ENCODE measurements at places on chromosomes 2 and 18.

DNA sequence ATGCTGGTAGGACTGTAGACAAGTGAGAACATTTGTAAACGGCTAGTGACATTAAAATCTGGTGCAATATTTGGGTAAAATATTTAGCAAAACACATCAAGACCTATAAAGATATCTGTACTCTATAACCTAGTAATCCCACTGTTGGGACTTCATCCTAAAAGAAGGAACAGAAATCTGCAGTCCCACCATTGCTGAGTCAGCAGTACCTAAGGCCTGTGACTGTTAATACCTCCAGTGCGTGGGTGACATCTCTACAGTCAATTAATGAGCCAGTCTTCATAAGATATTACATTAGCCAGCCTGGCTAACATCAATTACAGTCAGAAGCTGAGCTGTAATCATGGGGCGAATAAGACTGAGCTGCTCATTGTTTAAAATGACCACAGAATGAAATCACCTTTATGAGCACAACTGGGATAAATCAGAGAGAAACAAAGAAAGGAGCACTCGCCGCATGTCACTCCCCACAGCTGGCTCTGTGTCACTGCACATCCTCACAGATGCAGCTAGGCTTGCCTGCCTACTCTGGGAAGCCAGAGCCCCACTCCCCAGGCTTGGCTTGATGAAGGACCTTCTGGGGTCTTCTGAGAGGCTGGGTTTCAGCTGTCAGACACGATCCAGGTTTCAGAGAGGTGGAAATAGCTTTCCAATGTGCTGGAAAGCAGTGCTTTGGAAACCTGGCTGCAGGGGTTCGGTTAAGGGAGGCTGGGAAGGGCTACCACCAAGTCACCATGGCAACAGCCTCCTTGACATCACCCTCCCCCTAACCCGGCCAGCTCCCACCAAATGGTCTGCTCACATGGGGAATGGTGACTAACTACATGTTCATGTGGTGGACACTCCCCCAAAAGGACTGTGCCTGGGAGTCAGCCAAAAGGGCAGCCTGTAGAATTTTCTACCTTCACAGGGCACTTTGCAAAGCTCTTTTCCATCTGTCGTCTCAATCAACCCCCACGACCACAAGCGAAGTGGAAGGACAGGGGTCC, 145.0 kb downstream of the ZBTB7C start:
- DNase-seq, result no peak

GRCh38 chr18:10477863-10478260, 23.4 kb downstream of the APCDD1 start:
- no peak for DNase-seq

GRCh38 chr2:29640360-29640759, 281.0 kb downstream of the ALK start:
- no peak for DNase-seq

DNA sequence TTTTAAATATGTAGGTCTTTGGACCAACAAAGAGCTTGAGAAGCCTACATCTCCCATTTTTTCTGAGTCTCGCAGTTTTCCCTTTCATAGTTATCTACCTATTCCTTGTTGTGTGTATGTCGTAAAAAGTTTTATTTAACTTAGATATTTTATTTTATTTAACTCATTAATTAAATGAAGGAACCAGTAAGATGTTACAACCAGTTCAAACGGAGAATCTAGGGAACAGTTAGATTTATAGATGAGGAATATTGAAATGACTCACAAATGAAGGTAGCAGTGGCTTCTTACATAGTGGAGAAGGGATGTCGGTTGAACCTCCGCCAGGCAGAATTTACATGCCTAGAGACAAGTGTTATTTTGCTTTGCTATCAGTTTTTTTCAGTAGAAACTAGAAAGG, 48.5 kb upstream of the ZNF638 start:
- no peak for DNase-seq

DNA sequence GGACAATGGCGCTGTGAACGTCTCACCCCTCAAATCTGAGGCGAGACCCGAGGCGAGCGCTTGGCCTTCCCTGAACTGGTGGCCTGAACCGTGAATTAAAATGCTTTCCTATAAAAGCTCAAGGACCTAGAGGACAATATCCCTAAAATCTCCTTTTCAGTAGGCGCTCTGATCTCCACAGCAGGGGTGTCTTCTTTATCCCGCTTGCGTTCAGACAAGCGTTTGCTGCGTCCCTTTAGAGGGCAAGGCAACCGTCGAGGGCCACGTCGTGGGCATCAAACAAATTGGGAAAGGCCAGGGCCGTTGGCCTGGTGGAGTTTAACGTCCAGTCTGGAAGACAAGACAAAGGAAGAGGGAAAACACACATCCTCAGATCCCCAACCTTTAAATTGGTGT, 1.3 kb upstream of the RAX start:
- DNase-seq, result no peak

DNA sequence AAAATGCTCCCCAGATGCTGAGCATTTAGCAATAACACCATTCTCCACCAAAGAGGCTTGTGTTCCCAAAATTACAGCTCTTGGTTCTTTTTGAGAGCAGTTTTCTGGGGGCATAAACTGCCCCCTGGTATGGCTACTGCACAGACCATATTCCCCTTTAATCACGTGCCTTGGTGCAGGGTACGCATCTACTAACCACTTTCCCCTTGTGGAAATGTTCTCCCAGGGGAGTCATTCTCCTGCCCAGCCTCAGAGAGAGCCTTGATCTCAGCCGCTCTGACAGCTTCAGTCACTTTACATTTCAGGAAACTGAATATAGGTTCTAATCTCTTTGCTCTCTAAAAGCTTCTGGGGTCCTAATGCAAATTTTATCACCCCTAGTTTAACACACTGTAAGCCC, 44.7 kb upstream of the EML6 start:
- no peak for DNase-seq

DNA sequence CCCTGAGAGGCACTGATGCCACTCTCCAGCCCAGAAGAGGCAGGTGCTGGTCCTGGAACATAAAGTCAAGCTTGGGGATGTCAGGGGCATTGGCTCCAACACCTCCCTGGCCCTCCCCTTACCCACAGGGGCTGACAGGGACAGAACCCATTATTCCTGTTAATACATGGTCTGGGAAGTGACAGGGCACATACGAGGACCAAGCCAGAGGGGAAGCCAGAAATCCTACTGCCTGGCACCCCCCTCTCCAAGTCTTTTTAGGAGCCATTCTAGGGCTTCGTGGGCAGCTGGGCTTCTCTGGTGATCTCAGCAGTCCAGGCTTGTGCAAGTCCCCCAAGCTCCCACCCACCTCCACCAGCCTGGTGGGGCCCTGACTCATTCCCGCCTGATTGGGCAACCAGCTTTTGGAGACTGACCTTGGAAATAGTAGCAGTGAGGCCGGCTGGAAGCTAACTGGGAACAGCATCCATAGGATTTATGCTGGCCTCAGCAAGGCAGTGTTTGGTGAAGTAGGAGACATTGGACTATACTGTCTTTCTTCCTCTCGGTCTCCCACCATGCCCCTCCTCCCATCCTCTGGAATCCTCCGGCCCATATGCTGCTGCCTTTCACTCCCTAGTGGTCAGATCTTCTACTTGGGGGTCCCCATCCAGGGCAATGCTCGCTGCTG, 86.4 kb upstream of the HK2 start:
- DNase-seq, result no peak

DNA sequence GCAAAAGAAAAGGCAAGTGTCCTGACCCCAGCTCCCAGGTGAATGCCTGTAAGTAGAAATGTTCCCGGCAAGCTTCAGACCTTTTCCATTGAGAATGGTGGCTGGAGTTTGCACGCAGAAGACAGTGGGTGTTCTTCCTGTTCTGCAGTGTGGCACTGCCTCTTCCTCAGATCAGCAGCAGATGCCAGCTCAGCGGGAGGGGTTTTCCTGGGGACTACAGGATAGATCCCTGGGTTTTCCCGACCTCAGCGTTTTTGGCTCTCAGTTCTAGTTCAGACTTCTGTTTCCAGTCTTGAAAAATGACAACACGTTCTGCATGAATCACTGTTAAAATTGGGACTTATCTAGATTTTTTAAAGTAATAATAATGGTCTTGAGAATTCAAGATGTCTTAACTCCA, 39.2 kb downstream of the GRHL1 start:
- no peak for DNase-seq

- DNase-seq, result no peak
Observed at GRCh38 chr2:29952973-29953372, 31.6 kb upstream of the ALK start.

- no peak for DNase-seq
Observed at GRCh38 chr2:196464311-196464710, 175.2 kb upstream of the CCDC150 start.

- DNase-seq, result no peak
Observed at GRCh38 chr2:24586955-24587354, 95.9 kb downstream of the NCOA1 start.

GRCh38 chr2:122885436-122885835, 1130.0 kb downstream of the TSN start:
- no peak for DNase-seq

DNA sequence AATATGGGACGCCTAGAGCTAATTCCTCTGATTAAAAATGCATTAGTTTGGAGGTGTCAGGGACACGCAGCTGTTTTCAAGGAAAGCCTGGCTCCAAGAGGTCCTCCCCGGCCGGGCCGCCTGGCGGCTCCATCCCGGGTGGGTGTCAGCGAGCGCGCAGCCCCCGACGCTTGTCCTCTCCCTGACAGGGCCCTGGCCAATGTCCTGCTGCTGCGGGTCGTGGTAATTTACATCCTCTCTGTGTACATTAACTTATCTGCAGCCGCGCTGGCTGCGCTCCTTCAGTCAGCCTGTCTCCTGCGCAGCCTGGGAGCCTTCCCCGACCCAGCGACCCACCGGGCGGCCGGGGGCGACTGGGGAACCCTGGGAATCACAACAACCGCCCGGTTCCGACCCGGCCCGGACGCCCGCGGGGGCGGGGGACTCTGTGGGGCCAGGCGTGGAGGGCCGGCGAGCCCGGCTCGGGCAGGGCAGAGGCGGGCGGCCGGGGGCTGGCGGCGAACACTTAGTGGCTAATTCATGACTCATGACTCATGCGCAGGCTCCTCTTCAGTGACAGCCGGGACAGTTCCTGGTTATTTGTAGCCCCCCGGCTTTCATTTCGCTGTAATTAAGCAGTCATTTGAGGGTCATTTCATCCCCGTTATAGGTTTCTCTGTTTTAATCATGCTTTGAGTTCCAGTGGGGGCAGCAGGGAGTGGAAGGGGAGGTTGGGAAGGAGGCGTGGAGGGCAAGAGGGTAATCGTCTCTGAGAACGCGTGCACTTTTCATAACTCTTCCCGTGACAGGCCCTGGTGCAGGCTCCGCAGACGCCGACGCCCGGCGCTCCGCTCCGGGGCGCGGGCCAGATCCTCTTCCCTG, 141.9 kb upstream of the CTAGE1 start:
- no peak for DNase-seq

GRCh38 chr2:232697807-232698110, 628 bp downstream of the GIGYF2 start:
- DNase-seq, result no peak

- DNase-seq, result no peak
Observed at GRCh38 chr18:50579061-50579774, 19.3 kb downstream of the MAPK4 start.

DNA sequence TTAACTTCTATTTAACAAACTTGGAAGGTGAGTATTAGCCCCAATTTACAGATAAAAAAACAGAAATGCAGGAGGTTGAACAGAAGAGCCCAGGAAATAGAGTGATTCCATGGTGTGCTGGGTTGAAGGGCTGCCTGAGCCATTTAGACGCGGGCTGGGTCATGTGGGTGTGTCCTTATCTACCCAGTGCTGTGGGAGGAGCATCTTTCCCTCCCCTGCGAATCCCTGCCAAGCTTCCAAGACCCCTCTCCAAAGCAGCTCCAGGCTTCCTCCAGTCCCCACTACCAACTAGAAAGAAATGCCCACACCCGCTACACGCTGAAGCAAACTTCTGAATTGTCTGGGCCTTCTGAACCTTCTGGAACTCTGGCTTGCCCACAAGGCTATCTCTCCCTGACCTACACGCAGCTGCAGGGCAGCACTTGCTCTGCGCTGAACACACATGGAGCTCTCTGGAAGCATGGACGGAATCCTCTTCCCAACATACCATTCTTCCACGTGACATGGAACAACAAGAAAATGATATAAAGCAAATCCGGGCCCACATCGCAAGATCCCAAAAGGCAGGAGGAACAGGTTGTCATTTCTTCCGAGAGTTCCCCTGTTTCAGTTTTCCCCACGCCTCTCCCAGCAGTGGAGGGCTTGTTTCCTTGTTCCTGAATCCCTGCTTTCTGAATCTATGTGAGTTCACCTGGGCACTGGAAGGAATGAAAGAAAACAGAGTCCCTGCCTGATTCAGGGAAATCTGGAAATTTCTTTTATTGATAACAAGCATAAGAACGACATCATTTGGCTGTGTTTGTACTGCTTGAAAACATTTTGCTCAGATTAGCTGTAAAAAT, 562.7 kb upstream of the ID2 start:
- no peak for DNase-seq

- DNase-seq, result no peak
Observed at GRCh38 chr2:172230889-172231401, 128.2 kb upstream of the DLX2 start.

DNA sequence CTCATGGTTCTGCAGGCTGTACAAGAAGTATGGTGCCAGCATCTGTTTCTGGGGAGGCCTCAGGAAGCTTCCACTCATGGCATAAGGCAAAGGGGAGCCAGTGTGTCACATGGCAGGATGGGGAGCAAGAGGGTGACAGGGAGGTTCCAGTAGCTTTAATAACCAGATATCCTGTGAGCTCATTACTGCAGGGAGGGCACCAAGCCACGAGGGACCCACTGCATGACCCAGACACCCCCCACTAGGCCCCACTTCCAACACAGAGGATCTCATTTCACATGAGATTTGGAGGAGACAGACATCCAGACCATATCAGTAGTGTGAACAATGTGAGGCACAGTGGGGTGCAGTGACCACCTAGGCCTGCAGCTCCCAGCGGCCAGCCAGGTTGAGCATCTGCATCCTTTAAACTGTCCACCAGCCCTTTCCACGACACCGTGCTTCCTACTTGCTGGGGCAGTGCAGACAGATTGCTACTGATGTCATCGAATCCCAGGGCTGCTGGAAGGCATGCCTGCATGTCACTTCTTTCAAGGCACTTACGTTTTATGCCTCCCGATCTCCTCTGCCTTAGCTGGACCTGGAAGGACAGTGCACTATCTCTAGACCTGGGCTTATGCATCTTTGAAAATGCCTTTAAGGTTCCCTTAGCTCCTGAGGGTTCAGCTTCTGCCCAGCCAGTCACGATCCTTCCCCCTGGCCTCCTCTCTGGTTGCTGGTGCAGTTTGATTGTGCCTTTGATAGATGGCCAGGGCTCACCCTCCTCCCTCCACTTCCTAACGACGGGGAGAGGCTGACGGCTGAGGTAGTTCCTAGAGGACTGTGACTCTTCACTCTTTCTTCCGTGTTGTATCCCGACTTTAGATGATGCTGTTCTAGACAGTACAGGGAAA, 174.3 kb downstream of the FAM210A start:
- DNase-seq, result no peak

DNA sequence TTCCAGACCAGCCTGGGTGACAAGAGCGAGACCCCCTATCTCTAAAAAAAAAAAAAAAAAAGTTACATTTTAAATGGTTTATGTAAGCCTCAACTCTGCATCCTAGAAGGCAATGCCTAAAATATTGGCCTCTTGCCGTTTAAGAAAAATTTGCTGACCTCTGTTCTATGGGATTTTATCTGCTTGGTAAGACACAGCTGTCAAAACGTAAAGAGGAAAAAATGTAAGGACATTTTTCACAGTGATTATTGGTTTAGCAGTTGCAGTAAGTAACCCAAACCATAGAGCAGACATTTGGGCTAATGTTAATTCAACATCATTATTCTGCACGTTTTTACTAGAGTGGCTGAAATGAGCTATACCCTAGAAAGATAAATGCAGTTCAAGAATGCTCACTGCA, 14.4 kb upstream of the E2F6 start:
- DNase-seq, result no peak

- no peak for DNase-seq
Observed at GRCh38 chr18:48857023-48857694, 93.6 kb downstream of the SMAD7 start.

Data from NCI-H1436 treated with DMSO at 0.1 percent for 48 hours (cell line).